ENCODE measurements at places on chromosomes 12 and 14.

GRCh38 chr14:50056435-50056834, 59.9 kb downstream of the VCPKMT start:
- no peak for DNase-seq

DNA sequence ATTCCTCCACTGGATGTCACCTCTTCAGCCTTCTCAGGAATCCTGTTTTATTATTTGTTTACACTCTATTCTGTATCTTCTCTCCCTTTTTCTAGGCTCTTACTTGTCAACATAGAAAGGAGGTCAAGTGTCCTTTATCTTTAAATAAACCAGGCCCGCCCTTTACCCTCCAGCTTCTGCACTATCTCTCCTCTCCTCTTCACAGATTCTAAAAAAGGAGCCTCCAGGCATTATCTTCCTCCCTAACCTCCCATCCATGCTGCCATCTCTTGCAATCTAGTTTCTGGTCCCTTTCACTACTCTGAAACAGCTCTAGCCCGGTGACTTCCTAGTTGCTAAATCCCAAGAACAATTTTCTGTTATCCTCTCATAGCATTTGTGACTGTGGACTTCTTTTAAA, 24.1 kb upstream of the ARID2 start:
- no peak for DNase-seq

- DNase-seq, result no peak
Observed at GRCh38 chr12:130185455-130186391, 23.5 kb downstream of the FZD10 start.

DNA sequence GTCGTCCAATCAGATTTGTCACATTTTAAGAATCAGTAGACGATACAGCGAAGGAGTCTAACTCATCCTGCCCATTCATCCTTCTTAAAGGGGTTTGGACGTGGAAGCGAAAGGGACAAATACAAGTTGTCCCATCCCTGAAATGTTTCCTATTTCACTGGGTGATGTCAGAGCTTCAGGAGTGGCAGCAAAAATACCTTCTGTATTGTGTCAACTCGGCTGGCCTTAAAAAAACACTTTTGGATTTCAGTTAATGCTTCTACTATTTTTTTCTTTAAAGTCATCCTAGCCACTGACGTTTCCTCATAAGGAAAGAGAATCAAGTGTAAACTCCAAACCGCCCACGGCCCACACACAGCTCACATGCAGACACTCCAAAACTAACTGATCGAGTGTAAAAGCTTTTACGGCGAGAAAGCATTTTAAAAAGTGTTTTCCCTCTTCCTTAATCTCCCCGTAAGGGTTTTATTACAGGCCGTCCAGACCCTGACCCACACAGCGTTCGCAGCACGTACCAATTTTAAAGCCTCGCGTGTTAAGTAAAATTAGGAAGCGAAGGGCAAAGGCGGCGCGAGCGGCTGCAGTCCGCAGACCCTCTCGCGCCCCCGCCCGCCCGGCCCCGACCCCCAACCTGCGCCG, 593 bp downstream of the CFL2 start:
- no peak for DNase-seq

- DNase-seq, result no peak
Observed at GRCh38 chr14:58465421-58465820, 37.9 kb downstream of the KIAA0586 start.

DNA sequence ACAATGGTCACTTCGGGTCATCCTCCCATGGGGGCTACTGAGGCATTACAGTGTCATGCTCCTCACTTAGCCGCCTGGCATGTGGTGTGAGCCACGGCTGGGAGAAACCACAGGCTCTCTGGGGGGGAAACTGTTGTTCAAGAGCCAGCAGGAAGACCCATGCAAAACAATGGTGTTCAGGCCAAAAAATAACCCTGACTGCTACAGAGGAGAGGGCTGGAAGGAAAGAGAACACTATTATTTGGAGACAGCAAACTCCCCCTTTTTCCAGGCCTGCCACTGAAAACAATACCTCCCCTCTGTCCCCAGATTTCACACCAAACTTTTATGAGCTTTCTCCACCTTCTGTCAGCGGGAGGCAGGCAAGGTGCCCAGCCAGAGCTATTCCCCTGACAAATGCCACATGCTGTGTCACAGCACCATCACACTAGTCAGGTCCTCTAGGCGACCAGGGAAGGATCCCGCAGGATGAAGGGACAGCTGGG, 83.7 kb downstream of the CHGA start:
- DNase-seq, result no peak

DNA sequence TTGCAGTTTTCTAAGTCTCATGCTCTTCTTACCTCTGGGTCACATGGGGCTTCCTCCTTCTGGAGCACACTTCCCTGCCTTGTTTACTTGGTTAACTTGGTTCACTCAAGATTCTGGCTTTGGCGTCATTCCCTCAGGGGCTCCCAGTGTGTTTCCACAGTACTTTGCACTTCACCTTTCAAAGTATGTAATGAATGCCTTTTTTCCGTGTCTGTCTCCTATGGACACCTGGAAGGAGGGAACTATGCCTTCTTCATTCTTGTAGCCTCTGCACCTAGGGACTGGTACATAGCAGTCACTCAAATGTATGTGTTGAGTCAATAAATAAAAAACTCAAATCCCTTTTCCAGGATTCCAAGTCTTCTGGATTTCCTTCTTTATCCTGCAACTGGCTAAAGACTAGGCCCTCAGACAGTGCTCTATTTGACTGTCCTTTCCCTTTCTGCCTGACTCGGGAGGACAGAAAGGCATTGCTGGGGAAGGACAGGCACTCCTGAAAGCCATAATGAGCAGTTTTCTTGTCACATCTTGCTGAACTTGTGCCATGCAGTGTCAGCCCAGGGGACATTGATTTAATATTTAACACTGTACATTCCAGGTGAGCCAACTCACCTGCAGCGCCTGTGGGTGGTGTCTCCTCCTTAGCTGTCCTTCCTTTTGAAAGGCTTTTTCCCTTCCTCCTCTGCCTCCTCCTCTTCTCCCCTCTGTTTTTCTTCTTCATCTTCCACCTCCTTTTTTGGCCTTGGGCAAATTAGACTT, 12.8 kb downstream of the MYRFL start:
- DNase-seq, result no peak

GRCh38 chr12:93000026-93000425, 70.9 kb upstream of the EEA1 start:
- no peak for DNase-seq

- no peak for DNase-seq
Observed at GRCh38 chr12:111745211-111745610, 21.5 kb upstream of the ALDH2 start.

DNA sequence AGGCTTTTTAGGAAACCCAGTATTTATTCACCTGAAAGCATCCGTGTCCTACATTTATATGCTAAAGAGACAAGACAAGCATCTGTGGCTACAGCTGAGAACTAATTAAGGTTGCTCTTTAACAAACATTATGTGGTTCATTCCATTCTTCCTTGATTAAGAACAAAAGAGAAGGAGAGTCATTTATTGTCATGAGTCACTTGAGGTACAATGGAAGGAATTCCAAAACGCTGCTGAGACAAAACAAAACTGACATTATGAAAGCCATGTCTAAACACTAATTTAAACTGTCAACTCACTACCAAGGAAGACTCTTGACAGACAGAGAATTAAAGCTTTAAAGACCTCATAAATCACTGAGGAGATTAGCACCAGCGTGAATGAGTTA, 214.4 kb downstream of the BMP4 start:
- DNase-seq, result no peak

GRCh38 chr14:33163109-33163508, 224.4 kb downstream of the NPAS3 start:
- DNase-seq, result no peak

GRCh38 chr12:100163416-100164152, 20.9 kb upstream of the BLTP3B start:
- no peak for DNase-seq
